ENCODE measurements at places on chromosomes 12 and 14. TPM values are rescaled to one million over a fixed set of nuclear protein-coding genes. Genes with fewer than 3 reads are reported as not detected.

The KRT3 gene
- total RNA-seq = not detected

The LMNTD1 gene
- total RNA-seq = not detected

The CSRP2 gene
- total RNA-seq = 16.6 TPM

The SOAT2 gene
- not detected for total RNA-seq

The EAPP gene
- total RNA-seq = 47.0 TPM

The NKX2-1 gene
- total RNA-seq = not detected

The NOS1 gene
- 0.27 TPM for total RNA-seq

The MYF5 gene
- total RNA-seq = not detected

The IRF9 gene
- 151 TPM for total RNA-seq

The SIX6 gene
- not detected for total RNA-seq

The MGP gene
- 524 TPM for total RNA-seq

The ADAM21 gene
- not detected for total RNA-seq

The TSPAN19 gene
- total RNA-seq = not detected

The CLEC7A gene
- total RNA-seq = 3.7 TPM

The REM2 gene
- 0.12 TPM for total RNA-seq

The CNTN1 gene
- total RNA-seq = 55.4 TPM

The POP5 gene
- 21.8 TPM for total RNA-seq

The KRT74 gene
- total RNA-seq = not detected

The KCNJ8 gene
- 25.1 TPM for total RNA-seq

The ST8SIA1 gene
- 1.2 TPM for total RNA-seq

The DACT1 gene
- total RNA-seq = 39.3 TPM

The FAM181A gene
- not detected for total RNA-seq

The GPRC5D gene
- total RNA-seq = not detected

The SLC39A5 gene
- total RNA-seq = 0.60 TPM

The SSPN gene
- total RNA-seq = 21.2 TPM

The CLEC4D gene
- not detected for total RNA-seq

The KCNH3 gene
- 5.9 TPM for total RNA-seq

The KCNC2 gene
- total RNA-seq = not detected

The TAPBPL gene
- total RNA-seq = 22.6 TPM

The UBC gene
- total RNA-seq = 775 TPM
